ENCODE measurements at places on chromosomes 13 and 19.

- no peak for DNase-seq
These were observed 667 bp upstream of the ZNF790 start for GRCh38 chr19:36838784-36839324.

DNA sequence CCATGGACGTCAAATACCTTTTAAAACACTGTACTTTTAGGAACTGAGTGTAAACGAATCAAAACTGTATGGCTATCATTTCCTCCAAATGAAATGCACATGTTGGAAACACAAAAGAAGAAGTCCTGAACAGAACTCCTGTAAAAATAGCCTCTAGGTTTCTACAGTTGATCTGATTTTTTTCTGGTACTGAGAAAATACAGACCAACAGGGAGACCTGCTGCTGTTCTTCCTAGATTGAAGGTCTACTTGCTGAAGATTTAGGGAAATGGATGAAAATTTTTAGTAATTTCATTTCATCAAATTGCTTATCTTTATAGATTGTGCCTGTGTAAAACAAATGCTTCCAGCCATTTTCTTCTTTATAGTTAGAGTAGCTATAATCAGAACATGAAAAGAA, 520.4 kb downstream of the SLITRK6 start:
- DNase-seq: no peak

DNA sequence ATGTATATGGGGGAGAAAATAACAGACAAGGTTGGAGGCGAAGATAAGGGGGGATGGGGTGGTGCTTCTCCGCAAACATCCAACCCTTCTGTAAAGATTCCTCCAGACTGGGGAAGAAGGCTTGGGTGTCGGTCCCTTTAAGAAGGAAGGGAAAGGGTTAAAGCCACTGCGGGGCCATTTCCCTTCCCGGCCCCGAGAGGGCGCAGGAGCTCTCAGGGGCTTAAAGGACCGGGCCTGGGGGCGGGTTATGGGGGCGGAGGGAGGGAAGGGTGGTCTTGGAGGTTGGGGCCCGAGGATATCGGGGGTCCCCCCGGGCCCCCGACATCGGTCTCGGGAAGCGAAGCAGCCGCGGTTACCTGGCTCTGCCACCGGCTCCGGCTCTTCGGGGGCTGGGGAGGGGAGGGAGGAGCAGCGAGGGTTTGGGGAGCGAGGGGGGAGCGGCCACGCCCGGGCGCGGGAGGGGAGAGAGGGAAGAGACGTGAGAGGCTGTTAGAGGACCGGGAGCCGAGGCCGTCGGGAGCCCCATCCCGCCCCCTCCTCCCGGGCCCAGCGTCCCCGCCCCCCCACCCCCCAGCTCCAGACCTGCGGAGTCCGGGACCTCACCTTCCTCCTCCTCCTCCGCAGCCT, 2.8 kb downstream of the TNNT1 start:
- no peak for DNase-seq

- DNase-seq: no peak
These were observed 322.8 kb upstream of the EDNRB start for GRCh38 chr13:78241278-78241919.

DNA sequence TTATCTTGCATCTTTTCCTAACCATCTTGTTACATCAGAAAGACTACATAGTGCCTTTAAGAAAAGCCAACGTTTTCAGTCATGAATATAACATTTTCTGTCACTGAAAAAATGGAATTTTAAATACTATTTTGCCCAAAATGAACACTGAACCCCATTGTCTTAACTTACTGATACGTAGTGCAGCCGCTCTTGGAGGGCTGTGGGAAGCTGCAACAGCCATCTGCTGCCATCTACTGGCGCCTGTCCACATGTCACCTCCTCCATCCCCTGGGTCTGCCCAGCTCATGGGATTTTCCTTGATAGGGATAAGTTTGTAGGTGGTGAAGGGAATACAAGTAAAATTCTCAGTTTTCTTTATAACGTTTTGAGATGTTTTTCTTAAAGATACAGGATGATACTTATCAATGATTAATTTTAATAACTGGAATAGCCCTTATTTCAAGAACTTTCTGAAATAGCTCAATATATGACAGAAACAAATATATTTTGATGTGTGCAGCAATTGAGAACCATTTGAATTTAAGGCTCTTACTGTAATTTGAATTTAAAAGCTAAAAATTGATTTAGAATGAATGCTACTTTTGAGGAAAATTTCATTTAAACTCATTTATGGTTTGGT, 73.7 kb downstream of the GGACT start:
- peak; percentile 51 for DNase-seq

GRCh38 chr19:7480222-7480969, 8.4 kb downstream of the PEX11G start:
- DNase-seq: no peak

- DNase-seq: no peak
These were observed 754.9 kb downstream of the OLFM4 start for GRCh38 chr13:53783471-53783870.

DNA sequence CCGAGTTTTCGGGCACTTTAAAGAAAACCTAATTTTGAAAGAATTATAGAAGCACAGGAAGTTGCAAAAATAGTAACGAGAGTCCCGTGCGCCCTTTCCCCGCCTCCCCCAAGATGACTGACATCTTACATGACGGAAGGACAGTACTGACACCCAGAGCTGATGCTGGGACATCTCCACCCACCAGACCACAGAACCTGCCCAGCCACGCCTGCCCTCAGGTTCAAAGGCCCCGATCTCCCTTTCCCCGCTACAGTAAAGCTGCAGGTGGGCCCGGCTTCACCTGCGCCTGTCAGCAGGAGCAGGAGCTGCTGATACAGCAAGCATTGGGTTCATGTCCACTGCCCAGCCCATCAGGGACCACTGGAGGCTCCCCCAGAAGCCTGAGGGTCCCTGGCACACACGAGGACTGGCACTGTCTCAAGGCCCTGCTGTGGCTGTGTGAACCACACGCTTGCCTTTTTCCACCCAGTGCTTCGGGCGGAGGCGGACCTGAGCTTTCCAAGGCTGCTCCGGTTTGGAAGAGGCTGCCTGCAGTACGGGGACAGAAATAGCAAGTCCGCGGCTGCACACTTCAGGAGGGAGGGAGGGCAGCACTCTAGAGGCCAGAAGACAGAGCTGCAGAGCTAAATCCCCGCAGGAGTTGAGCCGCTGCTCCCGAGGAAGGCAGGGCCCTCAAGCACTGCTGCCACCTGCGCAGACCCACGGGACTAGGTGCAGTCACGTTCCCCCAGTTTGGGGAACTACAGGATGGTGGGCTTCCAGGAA, 8.7 kb downstream of the MAP2K2 start:
- DNase-seq: peak; percentile 68

- no peak for DNase-seq
These were observed 10.3 kb downstream of the DYRK1B start for GRCh38 chr19:39823686-39824085.

DNA sequence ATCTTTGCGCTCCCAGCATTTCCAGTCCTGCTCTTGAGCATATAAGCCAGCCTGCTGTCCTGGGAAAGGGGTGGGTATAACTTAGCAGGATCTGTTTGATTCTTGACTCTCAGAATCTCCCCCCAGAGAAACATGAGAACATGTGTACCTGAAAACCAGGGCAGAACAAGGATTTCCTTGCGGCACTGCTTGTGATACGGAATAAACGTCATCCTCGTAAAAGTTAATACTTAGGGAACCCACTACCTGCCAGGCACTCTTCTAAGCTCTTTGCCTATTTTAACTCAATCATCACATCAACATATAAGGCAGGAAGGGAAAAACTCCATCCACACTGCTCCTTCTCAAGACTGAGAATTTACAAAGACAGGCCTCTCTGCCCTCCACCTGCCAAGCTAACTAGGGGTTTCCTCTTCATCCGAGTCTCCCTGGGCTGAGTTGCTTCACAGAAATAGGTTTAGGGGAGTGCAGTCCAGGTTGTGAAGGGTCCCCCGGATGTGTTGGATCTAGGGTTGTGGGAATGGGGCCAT, 1.1 kb downstream of the ZNF653 start:
- no peak for DNase-seq

DNA sequence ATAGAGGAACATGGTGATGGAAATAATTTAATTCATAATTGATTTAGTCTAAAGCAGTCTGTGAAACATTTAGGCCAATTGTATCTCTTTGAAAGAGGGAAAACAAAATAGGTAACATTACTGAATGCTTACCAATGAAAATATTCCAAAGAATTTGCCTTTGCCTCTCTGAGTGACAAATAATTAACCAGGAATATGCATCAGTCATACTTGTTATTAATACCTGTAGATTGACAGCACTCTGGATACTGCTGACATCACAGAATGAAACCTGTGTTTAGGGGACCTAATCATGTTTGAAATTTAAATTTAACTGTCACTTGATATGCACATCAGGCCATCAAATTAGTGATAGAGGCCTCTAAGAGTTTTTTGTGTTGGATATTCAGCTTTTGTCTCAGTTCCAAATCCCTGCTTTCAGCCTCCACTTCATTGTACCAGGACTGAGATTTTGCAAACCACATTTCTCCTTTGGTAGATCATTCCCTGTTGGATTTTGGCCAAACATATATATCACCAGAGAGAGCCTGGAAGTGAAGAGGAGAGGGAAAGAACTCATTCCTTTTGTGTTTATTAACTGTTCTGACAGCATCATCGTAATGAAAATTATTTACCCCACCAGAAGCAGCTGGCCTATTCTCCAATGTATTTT, 64.8 kb upstream of the KLHL1 start:
- no peak for DNase-seq

DNA sequence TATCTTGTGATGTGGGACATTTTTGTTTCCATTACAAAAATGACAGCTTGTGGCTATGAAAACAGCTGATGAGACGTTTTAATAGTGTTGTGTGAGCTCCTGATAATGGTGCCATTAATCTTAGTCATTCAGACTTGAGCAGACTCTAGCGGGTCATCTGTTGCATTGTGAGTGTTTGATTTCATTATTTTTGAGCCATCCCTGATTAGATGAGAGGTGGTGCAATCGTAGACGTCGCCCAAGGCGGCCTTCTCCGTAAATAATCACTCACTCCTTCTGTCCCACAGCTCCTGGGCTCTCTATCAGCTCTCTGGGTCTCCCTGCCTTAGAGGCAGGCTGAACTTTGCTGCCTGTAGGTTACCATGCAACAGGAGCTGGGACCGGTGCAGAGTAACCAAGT, 528.0 kb upstream of the SGCG start:
- DNase-seq: no peak

DNA sequence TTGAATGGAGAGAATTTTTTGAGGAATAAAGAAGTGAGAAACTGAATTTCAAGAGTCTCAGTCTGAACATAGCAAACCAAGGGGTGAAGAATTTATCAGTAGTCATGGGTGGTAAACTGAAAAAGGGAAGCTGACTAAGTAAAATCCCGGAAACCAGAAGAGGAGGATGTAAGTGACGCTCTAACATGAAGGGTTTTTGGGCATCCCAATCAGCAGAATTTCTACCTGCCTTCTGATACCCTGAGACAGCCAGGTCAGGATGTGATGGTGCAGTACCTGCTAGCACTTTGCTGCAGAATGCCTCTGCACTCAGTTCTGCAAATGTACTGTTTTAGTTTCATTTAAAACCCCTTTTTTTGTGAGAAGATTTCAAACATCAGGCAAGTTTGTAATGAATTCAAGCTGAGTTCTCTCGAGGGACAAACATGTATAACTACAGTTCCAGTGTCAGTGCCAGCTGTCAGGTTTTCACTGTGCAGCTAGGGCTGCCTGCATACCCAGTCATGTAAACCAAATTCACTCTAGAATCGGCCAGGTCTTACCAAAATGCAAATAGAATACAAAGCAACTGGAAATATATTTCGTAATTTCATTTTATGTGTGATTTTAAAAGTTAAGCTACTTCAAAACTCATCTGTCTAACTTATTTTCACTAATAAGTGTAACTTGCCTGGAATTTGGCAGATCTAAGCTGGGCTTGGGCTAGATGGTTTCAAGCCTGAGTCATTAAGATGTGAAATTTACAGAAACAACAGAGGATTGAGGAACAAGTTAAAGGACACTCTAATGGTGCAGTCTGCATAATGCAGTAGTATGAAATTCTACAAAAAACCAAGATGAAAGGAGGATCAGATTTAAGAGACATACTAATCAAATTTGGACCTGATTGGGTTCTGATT, 13.8 kb downstream of the METTL21C start:
- DNase-seq: no peak

DNA sequence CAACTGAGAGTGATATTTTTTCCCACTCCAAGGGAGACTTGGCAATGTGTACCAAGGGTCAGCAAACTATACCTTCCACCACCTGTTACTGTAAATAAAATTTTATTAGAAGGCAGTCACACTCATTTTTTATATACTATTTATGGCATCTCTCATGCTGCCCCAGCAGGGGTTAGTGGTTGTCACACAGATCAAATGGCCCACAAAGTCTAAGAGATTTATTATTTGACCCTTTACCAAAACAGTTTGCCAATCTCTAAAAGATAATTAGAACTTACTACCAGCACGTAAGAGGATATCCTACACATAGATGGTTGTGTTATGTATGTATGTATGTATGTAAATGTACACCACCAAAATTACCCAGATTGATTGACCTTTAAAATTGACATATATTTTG, 185.1 kb downstream of the PRR20E start:
- no peak for DNase-seq

DNA sequence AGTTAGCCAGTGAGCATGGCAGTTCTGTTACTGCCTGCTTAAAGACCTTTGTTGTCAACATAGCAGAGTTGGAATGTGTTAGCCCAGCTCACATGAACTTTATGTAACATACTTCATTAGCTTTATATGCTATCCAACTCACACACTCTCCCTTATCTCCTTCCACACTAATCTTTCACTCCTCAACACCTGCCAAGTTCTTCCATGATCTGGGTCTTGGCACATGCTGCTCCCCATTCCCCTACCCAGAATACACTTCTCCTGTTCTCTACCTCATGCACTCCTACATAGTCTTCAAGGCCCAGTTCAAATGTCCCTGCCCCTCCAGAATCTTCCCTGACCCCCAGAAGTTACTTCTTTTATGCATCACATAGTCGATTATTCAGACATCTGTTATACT, 179.3 kb downstream of the KATNAL1 start:
- no peak for DNase-seq

DNA sequence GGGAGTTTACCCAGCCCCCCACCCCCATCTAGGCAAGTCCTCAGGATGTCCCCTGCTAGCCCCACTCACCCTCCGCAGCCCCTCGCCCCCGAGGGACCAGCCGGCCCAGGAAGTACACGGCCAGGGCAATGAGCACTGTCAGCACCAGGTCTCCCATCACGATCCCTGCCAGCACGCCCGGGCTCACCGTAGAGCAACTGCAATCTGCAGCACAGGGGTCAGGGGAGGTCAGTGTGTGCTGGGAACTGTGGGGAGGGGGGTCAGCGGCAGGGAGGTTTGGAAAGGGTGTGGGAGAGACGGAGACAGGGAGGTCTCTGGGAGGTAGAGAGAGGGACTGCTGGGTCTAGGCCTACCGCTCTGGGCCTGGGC, 734 bp downstream of the TYROBP start:
- no peak for DNase-seq

DNA sequence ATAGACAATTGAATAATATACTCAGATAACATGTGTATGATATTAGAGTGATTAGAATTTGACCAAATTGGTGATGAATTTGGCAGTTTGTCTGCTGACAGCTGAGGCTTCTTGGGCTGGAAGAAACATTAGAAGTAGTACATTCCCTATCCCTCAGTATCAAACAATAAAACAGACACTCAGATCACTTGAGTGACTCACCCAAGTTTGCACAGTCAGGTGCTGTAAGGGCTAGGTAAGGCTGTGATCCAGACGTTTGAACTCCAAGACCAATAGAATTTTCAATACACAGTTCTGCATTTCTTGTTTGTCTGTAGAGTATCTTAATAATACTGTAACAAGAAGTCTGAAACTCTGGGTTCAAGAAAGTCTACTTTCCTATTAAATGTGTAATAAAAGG, 223.5 kb downstream of the POSTN start:
- DNase-seq: no peak

- no peak for DNase-seq
These were observed 269.3 kb upstream of the MIR17HG start for GRCh38 chr13:91078093-91078679.

- no peak for DNase-seq
These were observed 21.2 kb downstream of the PCID2 start for GRCh38 chr13:113187263-113187669.

Data from activated T-helper 2 cell treated with anti-CD3 and anti-CD28 coated beads, Interferon-gamma antibody, Interleukin-2, Interleukin-4, amounts not matched to agents 10 μg/mL and 5 μg/mL and 100 μg/mL, durations not matched to agents 14 hours and 24 hours and 36 hours (primary cell).